ENCODE measurements at places on chromosomes 1 and 21.

- no peak for DNase-seq
Observed at GRCh38 chr1:8902765-8903164, 24.3 kb upstream of the ENO1 start.

GRCh38 chr1:19559641-19560040 is 74.3 kb upstream of the CAPZB start:
- DNase-seq = no peak

- DNase-seq = no peak
Observed at GRCh38 chr1:160307118-160307791, 22.3 kb upstream of the PEX19 start.

DNA sequence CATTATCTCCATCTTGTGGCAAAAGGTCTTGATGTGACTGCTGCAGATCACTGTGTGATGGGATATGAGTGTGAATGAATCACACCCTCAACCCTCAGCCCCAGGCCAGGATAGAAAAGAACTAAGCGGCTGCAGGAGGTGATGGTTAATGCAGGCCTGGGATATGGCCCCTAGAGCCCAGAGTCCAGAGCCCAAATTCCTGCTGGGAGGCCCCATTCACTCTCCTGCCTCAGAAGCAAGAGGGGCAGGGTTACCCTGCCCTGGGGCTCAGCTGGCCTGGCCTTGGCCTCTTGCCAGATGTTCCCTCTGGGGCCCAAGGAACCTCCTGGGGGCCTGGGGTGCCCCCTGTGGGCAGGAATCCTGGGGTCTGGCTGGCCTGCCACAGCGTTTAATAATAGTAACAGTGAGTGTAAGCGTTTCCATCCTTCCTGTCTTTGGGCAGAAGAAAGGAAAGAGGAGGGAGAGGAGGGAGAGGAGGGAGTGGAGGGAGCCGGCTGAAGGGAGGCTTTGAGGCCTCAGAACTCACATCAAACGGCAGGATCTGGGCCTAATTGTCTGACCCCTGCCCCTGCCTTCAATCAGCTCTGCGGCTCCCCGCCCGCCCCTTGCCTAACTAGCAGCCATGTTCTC is 26.2 kb downstream of the DMAP1 start:
- no peak for DNase-seq
